ENCODE measurements at places on chromosomes 6 and 20.

DNA sequence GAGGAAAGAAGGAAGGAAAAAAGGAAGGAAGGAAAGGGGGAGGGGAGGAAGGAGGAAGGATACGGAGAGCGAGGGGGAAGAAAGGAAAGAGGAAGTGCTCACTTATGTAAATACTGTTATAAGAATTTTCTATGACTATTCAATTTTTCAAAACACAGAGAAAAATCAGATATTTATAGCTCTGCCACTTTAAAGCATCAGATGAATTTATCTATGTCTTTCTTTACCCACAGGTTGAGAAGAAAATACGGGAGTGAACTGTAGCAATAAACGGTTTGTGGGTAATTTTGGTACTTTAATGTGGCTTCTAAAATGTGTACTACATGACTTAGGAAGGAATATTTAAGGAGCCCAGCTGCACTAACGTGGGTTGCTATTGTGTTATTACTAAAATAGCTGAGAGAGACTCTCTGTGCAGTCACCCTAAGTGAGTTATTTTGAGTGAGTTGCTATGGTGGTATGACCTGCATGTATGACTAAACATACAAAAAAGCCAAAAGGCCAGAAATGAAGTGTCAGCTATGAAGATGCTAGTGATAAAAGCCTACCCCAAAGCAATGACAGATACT lies 225.5 kb downstream of the SOD2 start:
- no peak for DNase-seq

- no peak for DNase-seq
Observed at GRCh38 chr6:38933426-38933825, 115.2 kb upstream of the GLP1R start.

DNA sequence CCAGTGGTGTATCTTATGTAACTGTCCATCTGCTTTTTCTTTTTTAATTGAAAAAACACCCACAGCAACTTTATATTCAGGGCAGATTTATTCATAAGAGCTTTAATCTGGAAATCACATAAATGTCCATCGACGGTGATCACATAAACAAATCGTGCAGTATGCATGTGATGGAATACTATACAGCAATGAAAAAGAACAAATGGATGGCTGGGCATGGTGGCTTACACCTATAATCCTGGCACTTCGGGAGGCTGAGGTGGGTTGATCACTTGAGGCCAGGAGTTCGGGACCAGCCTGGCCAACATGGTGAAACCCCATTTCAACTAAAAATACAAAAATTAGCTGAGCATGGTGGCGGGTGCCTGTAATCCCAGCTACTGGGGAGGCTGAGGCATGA lies 39.1 kb downstream of the VSTM2L start:
- no peak for DNase-seq

- DNase-seq = no peak
Observed at GRCh38 chr6:106247733-106248132, 77.8 kb downstream of the ATG5 start.

- DNase-seq = no peak
Observed at GRCh38 chr6:159169193-159169555, at the start of gene FNDC1. TSS of gene FNDC1 (plus strand) at chr6:159169400. CDS start at chr6:159169597, 197 bp downstream.

DNA sequence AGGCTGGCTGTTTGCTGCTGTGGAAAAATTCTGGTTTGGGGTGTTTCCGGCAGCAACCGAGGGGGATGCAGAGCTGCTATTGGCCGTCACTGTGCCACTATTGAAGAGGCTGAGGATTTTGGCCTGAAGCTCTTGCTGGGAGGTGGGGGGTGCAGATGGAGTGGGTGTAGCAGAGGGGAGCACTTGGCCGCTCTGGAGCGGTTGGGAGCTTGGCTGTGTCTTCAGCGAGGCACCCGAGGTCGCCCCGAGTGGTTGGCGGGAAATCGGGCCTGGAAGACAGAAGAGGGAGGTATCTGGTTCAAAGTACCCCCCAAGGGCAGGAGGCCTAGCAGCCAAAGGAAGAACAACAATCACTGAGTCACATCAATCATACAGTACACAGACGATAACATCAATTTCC lies 27.1 kb downstream of the NCOA5 start:
- DNase-seq = no peak

DNA sequence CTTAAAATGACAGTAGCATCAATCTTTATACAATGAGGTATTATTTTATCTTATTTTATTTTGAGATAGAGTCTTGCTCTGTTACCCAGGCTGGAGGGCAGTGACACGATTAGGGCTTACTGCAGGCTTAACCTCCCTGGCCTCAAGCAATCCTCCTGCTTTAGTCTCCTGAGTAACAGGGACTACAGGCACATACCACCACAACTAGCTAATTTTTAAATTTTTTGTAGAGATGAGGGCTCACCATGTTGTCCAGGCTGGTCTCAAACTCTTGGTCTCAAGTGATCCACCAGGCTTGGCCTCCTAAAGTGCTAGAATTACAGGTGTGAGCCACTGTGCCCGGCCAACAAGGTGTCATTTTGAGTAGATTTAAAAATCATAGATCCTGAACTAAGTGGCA lies 125.9 kb downstream of the PDSS2 start:
- no peak for DNase-seq

DNA sequence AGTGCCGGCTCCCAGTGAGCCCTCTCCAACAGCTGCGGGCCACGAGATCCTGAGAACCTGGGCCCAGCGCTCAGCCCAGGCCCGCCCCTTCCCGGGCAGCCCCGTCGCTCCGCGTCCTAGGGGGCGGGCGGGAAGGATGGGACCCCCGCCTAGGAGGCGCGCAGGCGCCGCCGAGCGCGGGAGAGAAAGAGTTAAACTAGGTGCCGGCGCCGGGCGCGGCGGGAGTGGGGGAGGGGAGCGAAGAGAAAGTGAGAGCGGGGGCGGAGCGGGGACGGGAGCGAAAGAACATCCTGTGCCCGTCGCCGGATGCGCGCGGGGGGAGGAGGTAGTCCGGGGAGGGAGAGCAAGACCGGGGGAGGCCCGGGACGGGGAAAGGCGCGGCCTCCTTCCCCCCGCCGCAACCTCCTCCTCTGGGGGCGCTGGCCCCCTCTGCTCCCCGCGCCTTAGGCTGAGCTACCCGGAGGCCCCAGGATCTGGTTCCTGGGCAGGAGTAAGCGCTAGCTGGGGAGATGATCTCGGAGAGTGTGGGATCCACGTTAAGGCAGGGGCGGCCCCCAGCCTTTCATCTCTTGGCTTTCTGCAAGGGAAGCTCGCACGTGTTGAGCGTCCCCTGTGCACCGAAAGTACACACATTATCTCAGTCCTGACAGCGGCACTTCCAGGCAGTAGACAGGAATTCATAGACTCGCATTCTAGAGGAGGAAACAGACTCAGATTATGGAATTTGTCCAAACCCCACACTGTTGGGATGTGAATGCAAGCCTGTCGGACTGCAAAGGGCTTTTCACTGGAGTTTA lies 4.9 kb upstream of the ARMC12 start:
- no peak for DNase-seq

GRCh38 chr6:83927470-83927869 lies 68.0 kb downstream of the CYB5R4 start:
- DNase-seq = no peak

DNA sequence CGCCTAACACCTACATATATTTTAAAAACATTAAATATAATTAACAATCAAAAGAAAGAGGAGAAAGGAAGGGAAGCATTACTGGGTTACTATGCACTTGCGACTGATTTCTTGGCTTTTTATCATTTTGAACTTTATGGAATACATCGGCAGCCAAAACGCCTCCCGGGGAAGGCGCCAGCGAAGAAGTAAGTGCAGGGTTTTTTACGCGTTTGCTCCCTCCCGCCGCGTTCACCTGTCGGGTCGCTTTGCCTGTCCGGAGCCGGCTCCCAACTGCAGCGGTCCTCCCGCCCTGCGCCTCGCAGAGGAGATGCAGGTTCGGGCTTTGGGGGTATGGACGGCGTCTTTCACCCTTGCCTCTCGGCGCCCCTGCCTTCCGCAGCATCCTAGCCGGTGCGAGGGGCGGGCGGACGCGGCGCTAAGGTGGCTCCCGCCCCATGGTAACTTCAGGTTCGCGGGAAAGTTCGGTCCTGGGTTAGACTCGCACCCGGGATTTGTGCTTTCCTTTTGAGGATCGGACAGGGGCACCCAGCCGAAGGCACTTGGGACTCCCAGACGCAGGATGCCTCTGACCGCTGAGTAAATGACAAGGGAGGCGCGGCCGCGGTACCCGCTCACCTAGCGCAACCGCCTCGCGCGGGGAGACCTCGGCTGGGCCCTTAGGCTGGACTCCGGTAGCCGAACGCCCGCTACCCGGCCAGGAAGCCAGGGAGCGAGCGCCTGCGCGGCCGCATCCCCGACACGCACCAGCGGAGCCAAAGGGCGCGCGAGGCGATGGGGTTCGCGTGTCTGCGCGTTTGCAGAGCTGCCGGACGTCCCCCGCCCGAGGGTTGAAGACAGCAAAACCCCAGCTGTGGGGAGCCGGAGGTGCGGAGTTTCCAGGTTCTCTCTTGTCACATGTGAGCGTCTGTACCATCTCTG lies 891 bp downstream of the RSPO3 start:
- no peak for DNase-seq

- no peak for DNase-seq
Observed at GRCh38 chr6:51855310-51856082, 231.9 kb downstream of the PKHD1 start.

GRCh38 chr20:57066126-57066900 lies 200.1 kb downstream of the BMP7 start:
- DNase-seq = no peak

GRCh38 chr20:47318586-47319516 lies 37.6 kb downstream of the ZMYND8 start:
- peak; percentile 73 for DNase-seq

- DNase-seq = no peak
Observed at GRCh38 chr20:51227744-51228143, 204.8 kb upstream of the KCNG1 start.

DNA sequence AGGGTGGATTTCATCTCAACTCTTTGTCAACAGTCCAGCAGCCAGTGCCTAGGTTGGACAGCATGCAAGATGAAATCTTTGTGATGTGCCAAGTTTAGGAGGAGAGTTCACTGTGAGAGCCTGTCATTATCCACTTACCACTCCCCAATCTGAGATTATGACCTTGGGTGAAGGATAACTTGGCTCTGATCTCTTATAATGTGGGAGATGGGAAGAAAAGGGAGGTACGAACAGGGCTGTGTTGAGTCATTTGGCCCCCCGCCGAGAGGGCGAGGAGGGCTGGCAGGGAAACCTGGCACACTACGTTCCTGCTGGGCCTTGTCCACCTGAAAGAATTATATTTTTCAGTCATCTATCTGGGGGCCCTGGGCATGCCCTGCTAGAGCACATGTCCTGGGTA lies 35.8 kb downstream of the LAMA4 start:
- DNase-seq = no peak

DNA sequence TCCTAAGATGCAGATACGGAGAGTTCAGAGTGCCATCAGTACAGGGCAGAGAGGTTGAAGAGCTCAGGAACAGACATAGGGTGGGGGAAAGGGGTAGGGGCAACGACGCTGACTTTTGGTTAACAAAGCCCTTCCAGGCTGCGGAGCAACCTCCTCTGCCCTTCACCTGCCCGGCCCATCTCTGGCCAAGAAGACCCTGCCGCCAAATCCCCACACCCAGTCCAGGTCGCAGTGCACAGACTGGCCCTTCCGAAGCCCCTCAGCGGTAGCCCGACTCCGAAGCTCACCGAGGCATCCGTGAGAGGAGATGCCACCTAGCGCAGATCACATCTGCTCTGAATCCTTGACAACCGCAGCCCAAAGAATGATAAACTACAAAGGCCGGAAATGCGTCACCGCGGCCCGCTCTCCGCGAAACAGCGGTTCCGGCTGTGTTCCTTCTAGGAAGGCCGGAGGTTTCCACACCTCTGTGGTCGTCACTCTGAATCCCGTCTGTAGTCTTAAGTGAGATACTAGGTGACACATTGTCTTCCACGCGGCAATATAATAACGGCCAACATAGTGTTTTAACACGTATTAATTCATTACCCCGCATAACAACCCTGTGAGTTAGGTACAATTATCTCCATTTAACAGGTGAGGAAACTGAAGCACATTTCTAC lies at the start of gene ZSCAN23:
Gene ZSCAN23 (minus strand): TSS at position 380 of the 662 bp plus-strand sequence. CDS start 7,225 bp downstream, outside the sequence.
- peak; percentile 36 for DNase-seq

- DNase-seq = no peak
Observed at GRCh38 chr6:166824880-166825250, 131.5 kb downstream of the RNASET2 start.

DNA sequence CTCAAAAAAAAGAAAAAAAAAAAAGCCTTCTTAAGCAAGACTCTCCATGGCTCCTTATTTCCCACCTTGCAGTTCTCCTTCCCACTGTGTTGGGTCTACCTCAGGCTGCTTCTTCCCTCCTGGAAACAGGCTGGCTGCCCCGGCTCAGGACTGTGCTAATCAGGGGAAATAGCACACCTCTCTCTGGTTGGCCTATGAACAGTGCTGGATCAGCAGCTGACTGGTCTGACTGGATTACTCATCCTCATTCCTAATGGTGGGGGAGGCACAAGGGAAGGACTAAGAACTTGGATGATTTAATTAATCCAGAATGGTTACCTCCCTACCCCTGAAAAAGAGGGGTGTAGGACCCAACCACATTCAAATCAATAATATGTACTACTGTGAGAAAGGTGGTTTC lies 3.9 kb upstream of the SRSF3 start:
- DNase-seq = no peak

- DNase-seq = no peak
Observed at GRCh38 chr6:34493344-34493743, 27.5 kb downstream of the PACSIN1 start.

GRCh38 chr6:45156075-45156474 lies 172.1 kb upstream of the RUNX2 start:
- DNase-seq = no peak

- no peak for DNase-seq
Observed at GRCh38 chr6:27962506-27962905, 5.5 kb downstream of the OR2B6 start.

DNA sequence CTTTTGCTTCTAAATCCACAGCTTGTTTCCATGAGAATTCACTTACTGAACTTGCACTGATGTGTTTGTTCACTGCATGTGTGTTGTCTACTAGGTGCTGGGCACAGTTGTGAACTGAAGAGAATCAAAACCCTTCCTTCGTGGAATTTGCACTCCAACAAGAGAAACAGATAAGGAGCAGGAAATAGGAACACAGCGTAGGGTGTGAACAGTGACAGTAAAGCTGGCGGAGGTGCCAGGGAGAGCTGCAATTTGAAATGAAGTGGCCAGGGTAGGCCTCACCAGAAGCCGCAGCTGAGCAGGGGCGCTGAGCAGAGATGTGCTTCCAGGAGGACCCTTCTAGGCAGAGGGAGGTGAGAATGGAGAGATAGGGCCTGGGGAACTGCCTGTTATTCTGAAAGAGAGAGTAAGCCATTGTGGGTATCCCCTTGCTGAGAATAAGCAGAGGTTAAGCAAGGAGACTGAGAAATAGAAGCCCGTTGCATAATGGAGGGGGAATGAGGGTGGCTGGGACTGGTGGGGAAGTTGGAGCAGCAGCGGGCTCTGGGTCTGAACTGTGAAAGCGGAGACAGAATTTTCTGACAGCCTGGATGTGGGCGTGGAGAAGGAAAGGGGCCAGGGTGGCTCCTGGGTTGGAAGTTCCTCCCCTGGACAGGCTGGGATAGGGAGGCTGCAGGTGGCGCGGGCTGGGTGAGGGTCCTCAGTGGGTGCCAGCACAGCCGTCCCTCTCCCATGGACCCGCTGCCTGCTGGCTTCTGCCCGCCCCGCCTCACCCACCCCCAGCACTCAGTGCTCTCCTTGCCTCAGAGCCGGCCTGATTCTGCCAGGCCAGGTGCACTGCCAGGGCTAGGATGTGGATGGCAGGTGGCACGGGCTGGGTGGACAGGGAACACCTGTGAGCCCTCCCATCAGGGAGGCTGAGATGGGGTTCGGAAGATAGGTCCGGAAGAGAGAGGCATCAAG lies 114.7 kb upstream of the AFDN start:
- no peak for DNase-seq
